ENCODE measurements at places on chromosomes 1 and 21.

- DNase-seq = no peak
Observed at GRCh38 chr21:46202592-46203202, 18.4 kb upstream of the SPATC1L start.

DNA sequence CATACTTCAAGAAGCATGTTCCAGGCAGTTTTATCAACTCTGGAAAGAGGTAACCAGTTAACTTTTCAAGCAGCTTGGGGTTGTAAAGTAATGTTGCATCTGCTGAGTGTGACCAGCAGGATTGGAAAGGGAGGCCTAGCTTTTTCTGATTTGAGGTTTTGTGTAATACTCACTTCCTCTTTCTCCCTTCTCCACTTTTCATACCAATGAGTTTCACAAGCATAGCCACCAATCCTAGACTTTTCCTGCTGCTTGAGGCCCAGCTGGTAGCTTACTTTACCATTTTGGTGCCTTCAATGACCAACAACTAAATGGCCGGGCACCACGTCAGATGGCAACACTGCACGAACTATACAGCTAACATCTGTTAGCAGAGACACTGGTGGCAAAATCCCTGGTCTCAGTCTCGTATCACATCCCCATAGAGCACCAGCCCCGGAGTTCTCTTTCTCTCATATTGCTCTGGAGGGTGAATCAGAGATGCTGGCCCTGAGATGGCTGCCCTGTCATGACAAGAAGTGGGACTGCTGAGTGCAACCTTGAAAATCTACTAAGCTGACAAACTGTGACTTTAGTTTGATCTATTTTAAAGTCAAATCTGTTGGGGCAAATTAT, 14.8 kb upstream of the GPR88 start:
- no peak for DNase-seq

DNA sequence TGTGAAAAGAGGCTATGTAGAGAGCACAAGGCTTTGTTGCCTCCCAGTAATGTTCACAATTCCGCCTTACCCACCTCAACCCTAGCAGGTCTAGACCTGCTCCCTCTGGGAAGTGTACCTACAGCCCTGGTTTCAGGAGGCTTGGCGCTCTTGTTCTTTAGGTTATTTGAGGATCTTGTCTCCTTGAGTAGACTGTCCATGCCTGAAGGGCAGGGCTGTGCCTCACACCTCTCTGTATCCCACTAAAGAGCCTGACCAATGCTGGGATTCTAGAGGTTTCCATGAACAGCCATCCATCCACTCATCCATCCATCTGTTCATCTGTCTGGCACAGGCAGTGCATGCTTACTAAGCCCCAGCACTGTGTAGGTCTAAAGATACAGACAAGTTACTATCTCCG, 1.0 kb downstream of the RAB7B start:
- no peak for DNase-seq

DNA sequence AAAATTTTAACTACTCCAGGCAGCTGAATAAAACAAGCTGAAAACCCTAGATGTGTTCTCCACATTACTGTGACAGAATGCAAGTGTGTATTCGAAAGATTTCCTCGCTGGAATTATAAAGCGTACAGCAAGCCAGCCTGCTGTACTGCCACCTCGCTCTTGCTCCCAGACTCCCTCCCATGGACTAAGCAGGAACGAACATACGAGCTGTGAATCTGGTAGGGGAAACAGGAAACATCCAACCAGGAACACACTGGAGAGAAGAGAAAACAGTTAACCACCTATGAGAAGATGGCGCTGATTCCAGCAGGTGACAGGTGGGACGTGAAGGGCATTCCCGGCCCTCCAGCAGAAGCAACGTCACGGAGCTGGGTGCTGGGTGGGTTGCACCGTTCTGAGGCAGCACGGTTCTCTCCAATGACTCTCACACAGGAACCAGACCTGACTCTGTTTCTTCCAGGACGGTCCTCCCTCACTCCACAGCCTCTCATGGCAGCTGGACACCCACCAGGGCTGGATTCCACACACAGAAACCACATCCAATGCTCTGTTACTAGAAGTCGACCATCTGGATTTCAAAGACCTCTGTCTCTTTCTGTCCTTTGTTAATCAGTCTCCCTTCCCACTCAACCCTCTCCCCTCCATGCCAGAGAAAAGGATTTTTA, 219.2 kb downstream of the RERE start:
- DNase-seq = no peak

- no peak for DNase-seq
Observed at GRCh38 chr21:38404177-38404576, 94.1 kb downstream of the ERG start.

GRCh38 chr1:105359457-105359856, 1609.8 kb downstream of the AMY1C start:
- DNase-seq = no peak

- DNase-seq = no peak
Observed at GRCh38 chr1:38006008-38006828, 904 bp upstream of the FHL3 start.

DNA sequence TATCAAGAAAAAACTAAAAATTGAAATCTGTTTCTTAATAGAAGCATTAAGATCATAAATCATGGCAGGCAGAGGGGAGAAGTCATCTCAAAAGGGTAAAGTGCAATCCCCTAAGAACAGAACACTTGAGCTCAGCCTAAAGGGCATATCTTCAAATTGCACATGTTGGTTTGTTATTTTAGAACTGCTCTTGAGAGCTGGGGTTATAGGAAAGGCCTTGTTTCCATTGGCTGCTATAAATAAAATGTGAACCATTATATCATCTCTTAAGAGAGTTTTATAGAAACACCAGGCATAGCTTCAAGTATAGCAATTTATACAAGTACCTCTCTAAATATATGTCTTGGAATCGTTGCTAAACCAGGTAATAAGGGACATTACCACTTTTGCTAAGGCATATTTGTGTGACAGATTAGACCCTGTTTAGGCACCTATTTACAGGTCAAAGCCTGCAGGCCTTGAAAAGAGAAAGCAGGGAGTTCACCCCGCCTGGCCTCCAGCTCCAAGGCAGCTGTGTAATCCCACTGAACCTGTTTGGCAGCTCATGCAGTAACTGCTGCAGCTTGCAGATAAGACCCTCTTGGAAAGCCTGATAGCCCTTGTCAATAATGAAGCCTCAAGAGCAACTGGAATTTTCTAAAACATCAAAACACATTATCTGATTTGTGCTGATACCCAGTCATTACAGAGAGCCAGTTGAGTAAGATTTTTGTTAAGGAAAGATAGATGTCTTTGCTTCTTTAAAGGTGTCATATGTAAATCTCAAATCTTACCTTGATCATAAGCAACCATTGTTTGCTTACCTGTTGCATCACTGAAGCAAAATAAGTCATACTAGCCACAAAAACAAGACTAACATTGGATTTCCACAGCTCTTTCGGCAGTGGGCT, 24.2 kb upstream of the SYDE2 start:
- no peak for DNase-seq

DNA sequence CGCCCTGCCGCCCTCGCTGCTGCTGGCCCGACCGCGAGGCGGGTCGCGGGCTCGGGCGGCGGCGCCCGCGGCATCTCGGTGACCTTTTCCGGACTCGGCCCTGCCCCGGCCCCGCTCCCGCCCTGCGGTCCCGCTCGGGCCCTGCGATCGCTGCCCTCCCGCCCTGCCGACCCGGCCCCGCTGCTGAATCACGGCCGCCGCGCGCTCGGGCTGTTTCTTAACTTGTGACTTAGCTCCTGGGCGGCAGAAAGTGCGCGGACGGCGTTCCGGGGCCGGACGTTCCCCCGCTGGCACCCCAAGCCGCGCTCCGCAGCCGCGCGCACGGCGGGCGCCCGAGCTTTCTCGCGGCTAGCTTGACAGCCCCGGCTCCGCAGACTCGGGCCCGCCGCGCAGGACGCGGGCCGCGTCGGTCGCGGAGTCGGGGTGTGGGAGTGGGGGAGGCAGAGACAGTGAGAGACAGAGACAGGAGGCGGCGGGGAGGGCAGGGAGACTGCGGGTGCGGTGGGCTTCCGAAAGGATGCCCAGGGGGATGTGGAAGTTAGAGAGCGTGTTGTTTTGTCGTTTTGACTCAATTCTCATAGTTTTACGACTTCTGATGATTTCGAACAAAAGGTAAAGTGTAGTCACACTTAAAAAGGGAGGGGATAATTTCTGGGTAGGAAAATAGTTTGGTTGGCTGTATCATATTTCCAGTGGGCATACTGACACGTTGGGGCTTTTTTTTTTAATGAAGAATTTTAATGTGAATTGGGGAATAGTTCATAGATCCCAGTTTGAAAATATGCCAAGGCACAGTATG, 49.8 kb downstream of the PRDM2 start:
- no peak for DNase-seq

DNA sequence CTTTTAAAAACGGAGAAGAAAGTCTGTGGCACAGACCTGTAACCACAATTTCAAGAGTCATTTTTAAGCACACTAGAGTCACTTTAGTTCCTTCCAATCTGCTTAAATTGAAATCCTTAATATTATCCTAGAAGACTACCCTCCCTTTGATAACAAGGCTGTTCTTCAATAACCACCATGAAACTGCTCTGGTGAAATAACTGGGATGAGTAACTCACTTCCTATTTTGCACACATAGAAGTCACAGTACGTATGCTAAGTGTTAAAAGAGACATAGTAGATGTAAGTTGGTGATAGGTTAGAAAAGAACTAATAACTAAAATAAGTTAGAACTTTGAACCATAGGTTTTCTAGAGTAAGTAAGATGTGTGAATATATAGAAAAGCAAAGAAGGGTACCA, 107.8 kb downstream of the NME7 start:
- DNase-seq = no peak

DNA sequence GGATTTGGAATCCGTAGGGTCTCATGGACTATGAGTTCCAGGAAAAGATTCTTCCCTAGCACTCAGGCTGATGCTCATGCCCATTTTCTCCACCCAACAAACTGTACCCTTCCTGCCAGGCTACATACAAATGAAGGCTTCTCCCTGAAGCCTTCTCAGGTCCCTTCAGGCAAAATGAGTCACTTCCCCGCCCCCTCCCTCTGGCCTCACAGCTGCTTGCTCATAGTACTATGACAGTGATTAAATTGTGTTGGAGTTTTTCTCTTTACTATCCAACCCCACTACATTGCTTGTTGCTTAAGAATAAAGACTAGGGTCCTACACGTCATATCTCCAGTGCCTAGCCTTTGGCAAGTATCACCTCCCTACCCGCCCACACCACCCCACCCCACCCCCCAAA, 207.6 kb upstream of the NFIA start:
- DNase-seq = peak; percentile 29

GRCh38 chr1:215360758-215361157, 206.3 kb upstream of the KCTD3 start:
- no peak for DNase-seq

- DNase-seq = no peak
Observed at GRCh38 chr1:206029484-206029883, 5.8 kb upstream of the CTSE start.

DNA sequence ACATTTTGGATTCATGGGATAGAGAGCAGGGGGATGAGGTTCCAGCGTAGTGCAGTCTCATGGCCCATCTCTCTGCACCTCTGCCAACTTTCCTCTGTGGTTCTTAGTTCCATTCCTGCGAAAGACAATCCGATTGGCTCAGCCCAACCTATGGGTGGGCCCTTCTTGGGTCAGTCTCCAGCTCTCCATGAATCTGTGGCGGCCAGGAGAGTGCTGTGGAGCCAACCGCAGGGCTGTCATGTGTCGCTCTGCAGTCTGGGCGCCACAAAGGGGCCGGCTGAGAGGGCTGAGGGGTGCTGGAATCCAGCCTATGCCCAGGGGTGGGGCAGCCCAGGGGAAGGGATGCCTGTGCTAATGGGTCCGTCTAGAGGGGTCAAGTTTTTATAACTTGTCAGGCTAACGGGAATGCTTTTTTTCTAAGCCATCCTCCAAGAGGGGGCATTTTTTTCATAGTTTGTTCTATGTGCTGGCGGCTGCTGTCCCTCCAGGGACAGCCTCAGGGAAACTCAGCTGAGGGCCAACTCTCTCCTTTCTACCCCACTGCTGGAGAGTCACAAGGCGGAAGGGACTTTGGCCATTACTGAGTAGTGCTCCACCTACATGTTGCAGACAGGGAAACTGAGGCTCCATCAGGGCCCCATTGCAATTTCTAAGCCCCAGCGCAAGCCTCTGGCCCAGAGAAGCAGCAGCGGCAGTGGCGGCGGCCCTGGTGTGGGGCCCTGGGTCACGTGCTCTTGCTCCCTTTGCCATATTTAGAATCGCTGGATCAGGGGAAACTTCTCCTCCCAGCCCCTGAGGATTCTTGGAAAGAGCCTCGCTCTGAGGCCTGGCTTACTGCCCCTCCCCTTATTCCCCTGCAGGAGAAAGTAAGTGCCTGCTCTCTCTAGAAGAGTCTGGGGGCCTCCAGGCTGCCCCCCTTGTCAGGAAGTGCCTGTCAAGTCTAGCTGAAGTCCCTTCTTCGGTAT, 23.4 kb downstream of the KCNQ4 start:
- DNase-seq = no peak

GRCh38 chr1:86860424-86860823, 53.5 kb downstream of the SELENOF start:
- DNase-seq = no peak

DNA sequence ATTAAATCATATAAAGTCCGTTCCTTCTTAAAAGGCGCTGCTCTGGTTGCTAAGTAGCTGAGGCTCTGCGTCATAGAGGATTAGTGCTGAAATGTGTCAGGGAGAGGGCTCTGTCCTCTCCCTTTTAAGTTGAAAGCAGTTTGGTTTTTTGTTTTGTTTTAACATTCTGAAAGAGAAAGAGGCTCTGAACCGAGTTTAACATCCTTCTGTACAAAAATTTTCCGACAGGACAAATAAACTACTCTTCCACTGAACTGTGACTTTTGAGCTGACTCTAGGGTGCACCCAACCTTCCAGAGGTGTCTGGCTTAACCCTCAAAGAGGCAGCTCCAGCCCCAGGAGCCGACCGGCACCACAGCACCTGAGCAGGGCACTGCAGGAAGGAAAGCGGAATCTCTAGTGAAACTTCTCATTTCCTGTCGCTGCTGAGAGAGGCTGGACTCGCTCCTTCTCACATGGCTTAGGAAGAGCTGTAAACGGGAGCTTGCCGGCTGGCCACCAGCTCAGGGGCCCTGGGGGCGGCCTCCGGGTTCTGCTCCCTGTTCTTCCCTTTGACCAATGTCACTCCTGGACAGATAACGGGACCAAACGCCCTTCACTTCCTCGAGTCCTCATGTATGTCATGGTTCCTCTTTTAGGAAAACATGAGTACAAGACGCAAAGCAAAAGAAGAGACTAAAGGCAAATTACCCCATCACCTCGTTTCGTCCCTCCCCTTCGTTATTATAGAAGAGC, 1.2 kb downstream of the VAV3 start:
- DNase-seq = no peak

DNA sequence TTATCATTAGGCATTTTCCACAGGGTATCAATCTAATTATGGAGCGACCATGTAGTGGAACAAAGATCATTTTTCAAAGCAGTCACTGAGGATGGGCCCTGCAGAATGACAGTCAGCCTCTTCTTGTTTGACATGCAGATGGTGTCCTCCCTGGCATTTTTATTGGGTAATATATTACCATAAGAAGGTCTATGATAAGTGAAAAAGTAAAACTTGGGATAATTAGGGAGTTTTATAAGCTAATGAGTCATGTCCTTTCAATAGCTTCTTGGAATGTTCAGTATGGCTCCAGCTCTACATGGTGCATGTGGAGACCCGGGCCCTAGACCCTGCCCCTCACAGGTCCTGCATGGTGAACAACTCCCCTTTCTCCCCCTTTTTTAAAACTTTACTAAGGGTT, 232.2 kb upstream of the COA6 start:
- DNase-seq = no peak
